ENCODE measurements at places on chromosomes 16 and 17.

GRCh38 chr16:27564224-27564623 is 14.3 kb downstream of the KATNIP start:
- DNase-seq, result no peak

GRCh38 chr17:81261582-81262336 is 22.6 kb downstream of the NDUFAF8 start:
- DNase-seq, result no peak

- DNase-seq, result no peak
Observed at GRCh38 chr17:72569148-72569946, 448.5 kb downstream of the SOX9 start.

GRCh38 chr17:76107509-76107908 is 3.9 kb upstream of the EXOC7 start:
- DNase-seq, result no peak

DNA sequence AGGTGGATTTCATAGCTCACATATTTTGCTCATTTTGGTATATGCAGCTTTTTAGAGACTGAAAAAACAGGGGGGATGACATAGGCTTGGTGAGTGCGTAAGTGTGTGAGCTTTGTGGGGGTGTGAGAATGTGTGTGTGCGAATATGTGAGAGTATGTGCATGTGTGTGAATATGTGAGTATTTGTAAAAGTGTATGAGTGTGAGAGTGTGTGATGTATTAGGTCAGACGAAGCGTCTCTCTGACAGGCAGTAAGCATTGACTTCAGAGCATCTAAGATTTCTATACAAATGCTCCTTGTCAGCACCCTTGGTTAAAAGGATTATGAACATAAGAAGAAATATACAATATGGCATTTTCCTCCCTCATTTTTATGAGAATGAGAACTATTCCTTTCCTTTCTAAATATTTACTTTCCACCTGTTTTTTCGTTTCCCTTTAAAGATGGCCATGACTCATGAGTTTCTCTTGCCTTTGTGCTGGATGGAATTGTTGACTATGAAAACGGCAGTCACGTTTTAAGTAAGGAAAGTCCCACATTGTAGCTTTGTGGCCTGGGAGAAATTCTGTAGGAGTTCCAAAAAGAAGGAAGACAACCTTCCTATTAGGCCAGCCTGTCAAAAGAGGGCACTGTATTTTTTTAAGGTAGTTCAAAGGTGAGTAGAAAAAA is 276.4 kb downstream of the FOXL1 start:
- DNase-seq, result no peak

DNA sequence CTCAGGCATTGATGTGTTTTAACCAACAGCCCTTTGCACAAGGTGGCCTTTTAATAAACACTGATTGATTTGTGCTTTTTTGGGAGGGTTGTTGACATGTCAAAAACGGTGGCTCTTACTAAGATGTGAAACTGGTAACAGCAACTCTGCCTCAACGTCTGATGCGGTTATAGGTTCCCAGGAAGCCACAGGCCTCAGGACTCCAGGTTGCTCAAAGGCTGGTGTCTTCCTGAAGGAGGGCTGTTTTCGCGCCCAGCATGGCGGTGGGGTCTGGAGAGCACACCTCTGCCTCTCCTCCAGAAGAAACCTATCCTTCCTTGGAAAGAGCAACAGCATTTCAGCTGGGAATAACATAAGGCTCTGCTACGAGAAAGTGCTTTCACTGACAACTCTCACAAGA is 187.5 kb downstream of the IRF8 start:
- no peak for DNase-seq

- no peak for DNase-seq
Observed at GRCh38 chr16:53913099-53913870, 209.3 kb downstream of the FTO start.

GRCh38 chr16:59252317-59252716 is 518.2 kb upstream of the GOT2 start:
- DNase-seq, result no peak

DNA sequence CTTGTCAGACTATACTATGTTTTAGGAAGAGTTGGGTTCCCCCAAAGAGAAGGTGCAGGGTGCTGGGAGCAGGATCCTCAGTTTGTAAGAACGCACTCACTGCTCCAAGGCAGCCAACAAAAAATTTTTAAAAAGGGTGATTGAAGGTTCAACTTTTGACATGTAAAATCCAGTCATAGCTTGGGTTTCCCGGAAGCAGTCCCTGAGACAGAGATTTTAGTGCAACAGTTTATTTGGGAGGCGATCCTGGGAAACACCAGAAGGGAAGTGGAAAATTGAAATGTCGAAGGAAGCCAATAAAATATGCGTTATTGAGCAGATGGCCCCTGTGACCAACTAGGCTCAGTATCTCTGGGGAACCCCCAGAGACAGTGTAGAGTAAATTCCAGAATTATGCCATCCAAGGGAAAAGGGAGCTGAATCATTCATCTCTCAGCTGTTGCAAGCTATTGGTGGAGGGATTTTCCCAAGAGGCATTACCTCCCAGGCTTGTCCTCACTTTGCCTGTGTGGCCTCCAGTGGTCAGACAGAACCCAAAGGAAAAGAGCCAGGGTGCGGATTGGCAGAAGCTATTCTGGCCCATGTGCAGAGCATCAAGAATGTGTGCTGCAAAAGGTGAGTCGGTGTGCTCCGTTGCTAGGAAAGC is 72.9 kb downstream of the HS3ST3B1 start:
- no peak for DNase-seq

- no peak for DNase-seq
Observed at GRCh38 chr16:4200000-4200780, 41.7 kb downstream of the SRL start.

DNA sequence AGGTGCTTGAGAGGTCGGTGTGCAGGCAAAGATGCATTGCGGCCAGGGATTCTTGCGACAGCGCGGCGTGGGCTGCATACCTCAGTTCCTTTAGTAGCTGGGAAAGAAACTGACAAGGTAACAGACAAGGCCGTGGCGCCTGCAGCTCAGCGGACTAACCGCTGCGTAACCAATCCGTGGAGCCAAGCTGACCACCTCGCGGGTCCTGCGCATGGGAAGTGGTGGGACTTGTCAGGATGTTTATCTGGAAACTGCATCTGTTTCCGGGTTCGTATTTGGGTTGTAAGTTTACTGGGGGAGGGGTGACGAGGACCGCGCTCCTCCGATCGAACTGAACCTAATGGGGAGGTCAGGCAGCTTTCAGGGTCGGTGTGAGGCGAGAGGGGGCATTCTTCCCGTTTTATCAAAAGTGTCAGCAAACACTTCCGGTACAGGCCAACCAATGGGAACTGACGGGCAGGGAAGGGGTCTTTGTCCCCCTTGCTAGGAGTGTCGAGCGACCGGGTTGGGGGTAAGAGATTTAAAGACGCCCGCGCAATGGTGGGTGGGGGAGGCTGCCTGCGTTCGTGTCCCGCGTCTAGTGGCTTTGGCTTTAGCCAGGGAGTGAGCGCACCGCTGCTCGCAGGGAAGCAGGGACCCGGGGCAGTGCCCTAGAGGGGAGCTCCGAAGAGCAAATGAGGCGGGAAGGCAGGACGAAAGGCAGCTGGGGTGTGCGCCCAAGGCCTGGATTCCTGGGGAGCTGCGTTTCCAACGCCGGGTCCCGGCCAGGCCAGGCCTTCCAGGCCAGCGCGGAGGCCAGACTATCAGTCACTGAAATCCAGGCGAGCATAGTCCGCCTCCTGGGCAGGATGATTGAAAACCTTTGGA is 7.0 kb downstream of the IRX6 start:
- DNase-seq, result no peak

DNA sequence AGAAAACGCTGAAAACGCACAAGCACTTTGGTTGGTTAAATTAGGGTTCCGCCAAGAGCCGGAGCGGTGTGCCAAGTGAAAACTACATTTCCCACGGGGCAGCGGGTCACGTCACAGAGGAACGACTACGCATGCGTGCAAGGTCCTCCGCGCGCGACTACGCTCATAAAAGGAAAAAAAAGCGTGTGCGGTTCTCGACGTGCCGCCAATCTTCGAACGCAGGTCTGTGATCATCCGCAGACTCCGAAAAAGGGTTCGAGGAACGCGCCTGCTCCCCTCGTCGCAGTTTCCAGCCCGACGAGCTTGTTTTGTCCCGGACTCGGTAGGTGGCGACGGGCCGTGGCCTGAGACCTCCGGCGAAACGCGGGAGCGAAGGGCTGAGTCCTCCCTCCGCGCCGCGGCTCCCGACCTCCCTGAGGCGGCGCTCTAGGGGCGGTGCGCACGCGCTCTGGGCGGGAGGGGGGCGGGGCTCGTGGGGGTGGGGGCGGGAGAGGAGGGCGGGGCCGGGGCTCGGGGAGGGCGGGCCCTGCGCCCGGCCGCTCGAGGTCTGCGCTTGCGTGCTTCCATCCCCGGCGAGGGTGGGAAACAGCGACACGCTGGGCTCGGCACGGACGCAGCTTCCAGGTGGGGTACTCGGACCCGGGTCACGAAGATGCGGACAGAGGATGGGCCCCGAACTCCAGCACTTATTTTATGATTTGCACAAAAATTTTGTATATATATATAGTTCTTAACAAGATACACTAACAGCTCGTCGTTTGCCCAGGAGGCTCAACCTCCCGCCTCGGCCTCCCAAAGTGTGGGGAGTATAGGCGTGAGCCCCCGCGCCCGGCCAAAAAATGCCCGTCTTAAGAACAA is at the start of gene SGF29:
Gene SGF29 (plus strand): TSS at position 145 of the 858 bp plus-strand sequence. CDS start 27,150 bp downstream, outside the sequence.
- DNase-seq, result peak; percentile 57

DNA sequence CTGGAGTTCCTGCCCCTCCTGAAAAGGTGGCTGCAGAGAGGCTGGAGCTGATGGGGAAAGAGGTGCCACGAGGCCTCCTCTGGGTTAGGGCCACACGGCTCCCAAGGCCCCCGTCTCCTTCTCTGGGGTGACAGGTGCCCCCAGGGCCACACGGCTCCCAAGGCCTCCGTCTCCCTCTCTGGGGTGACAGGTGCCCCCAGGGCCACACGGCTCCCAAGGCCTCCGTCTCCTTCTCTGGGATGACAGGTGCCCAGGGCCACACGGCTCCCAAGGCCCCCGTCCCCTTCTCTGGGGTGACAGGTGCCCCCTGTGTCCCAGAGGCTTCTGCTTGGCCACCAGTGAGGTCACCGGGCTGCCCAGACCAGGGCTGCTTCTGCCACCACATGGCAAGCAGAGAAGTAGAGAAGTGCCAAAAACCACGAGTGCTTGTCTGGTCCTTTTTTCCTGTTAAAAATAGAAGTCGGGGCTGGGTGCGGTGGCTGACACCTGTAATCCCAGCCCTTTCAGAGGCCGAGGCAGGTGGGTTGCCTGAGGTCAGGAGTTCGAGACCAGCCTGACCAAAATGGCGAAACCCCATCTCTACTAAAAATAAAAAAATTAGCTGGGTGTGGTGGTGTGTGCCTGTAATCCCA is 4.1 kb downstream of the CAPN15 start:
- DNase-seq, result no peak

GRCh38 chr17:76707985-76708807 is 2.6 kb downstream of the MXRA7 start:
- DNase-seq, result no peak

GRCh38 chr16:30065943-30066760 is 592 bp downstream of the ALDOA start:
- no peak for DNase-seq

DNA sequence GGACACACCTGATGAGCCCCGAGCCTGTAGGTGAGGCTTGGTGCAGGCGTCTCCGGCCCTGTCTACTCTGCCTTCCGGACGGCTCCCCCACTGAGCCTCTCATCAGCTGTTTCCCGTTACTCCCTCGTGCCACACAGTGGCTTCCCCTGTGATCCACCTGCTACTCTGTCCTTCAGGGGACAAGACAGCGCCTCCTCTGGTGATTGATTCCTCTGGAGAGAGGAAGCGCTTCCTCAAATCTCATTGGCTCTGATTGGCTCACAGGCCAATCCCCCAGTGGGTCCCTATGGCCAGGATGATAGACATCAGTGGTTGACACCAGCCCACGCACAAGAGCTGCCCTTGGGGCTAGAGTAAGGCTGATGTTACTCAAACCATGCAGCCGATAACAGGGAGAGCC is 24.0 kb downstream of the RNF213 start:
- DNase-seq, result no peak

DNA sequence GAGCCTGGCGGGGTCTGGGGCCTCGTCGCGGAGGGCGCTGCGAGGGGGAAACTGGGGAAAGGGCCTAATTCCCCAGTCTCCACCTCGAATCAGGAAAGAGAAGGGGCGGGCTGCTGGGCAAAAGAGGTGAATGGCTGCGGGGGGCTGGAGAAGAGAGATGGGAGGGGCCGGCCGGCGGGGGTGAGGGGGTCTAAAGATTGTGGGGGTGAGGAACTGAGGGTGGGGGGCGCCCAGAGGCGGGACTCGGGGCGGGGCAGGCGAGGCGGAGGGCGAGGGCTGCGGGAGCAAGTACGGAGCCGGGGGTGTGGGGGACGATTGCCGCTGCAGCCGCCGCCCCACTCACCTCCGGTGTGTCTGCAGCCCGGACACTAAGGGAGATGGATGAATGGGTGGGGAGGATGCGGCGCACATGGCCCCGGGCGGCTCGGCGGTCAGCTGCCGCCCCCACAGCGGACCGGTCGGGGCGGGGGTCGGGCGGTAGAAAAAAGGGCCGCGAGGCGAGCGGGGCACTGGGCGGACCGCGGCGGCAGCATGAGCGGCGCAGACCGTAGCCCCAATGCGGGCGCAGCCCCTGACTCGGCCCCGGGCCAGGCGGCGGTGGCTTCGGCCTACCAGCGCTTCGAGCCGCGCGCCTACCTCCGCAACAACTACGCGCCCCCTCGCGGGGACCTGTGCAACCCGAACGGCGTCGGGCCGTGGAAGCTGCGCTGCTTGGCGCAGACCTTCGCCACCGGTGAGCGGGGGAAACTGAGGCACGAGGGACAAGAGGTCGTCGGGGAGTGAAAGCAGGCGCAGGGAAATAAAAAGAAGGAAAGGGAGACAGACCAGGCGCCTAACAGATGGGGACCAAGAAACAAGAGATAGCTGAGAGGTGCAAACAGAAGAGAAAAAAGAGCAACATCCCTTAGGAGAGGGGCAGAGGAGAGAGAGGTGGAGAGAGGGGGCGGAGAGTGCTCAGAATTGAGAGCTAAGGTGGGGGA is at the start of gene PNMT:
Gene PNMT (plus strand): TSS at position 509 of the 980 bp plus-strand sequence. CDS start 23 bp downstream, at position 532.
- no peak for DNase-seq

DNA sequence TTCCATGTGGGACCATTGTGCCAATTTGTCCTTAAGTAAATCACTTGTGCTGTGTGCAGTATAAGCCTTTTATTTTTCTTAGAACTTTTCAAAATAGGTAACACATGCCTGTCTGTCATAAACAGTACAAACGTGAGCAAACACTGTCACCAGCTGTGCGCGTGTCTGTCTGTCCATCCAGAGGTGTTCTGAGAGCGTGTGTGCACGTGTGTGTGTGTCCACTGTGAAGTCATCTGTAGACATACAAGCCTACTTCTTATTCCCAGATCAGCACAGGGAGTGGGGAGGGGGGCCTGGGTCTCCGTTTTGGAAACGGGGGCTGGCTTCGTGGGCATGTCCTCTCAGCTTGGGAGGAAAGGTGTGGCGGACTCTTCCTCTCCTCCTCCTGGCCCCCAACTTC is 9.4 kb downstream of the TMEM235 start:
- no peak for DNase-seq

- no peak for DNase-seq
Observed at GRCh38 chr17:49963626-49964302, 5.2 kb upstream of the DLX4 start.

GRCh38 chr16:56029026-56029425 is 153.9 kb upstream of the CES5A start:
- DNase-seq, result no peak

DNA sequence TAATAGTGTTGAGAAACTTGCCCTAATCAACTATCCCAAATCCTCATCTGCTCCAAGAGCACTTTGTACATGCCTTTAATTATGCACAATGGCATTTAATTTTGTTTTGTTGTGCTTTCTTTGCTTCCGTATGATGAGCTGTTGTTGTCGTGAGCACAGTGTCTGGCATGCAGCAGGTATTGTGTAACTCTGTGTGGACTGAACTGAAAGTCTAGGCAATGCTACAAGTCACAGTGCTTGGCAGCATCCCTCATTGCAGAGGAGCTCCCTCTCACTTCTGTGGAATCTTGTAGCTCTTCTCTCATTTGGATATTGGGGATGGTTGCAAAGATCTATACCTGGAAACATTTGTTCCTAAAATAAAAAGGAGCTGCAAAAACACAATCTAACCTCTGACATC is 502.2 kb upstream of the CA10 start:
- DNase-seq, result no peak

Measured in glomerular endothelial cell (primary cell).